ENCODE measurements at places on chromosomes 7 and 10.

GRCh38 chr10:56181607-56182006, 179.5 kb downstream of the ZWINT start:
- no peaks in the 10 kb centered on the region for H3K4me1 ChIP-seq
- no peaks in the 10 kb centered on the region for H3K36me3 ChIP-seq
- DNase-seq, result no peak
- no peaks in the 10 kb centered on the region for H3K27me3 ChIP-seq

GRCh38 chr10:12243864-12244620, 48.1 kb downstream of the CDC123 start:
- H3K27me3 ChIP-seq, result no peaks in the 10 kb centered on the region
- peaks cover 27% of the 10 kb centered on the region for H3K4me1 ChIP-seq
- H3K36me3 ChIP-seq, result peaks cover 38% of the 10 kb centered on the region
- no peak overlapping the region for H3K4me3 ChIP-seq
- peak overlapping the region; percentile 72 for H3K27ac ChIP-seq

DNA sequence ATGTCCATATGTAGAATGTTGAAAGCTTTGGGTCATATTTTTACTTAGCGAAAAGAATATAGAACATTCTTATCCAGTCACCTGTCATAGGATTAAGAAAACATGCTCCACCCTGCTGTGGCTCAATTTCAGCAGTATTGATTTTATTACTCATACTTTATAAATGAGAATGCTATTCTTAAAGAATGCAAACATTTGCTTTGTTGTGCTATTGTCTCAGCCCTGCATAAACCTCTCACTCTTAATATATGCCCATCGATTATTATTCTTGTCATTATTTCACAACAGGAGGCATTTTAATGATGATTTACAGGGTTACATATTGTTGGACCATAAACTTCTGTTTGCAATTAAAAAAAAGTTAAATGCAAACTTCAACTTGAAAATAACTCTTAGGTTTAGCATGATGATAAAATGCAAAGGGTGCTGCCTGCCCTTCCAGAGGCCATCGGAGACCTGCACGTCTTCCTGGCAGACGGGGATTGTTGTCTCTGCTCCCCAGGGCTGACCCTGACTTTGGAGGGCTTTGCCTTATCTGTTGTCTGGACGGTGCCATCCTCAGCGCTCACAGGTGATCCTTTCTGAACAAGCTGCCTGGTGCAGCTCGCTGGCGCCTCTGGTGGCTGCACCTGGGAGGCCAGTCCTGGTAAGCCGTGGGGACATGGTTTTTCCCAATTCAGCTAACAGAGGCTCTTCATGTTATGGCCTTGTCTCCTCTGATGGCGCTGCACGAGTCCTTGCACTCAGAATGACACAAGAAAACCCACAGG, 50.0 kb upstream of the SHH start:
- H3K27me3 ChIP-seq, result peaks cover 27% of the 10 kb centered on the region
- no peak overlapping the region for H3K27ac ChIP-seq
- no peak for DNase-seq

- no peak overlapping the region for H3K27ac ChIP-seq
- H3K4me3 ChIP-seq, result no peak overlapping the region
- peaks cover 11% of the 10 kb centered on the region for H3K4me1 ChIP-seq
These were observed 112.2 kb upstream of the PDCD4 start for GRCh38 chr10:110759523-110759922.

DNA sequence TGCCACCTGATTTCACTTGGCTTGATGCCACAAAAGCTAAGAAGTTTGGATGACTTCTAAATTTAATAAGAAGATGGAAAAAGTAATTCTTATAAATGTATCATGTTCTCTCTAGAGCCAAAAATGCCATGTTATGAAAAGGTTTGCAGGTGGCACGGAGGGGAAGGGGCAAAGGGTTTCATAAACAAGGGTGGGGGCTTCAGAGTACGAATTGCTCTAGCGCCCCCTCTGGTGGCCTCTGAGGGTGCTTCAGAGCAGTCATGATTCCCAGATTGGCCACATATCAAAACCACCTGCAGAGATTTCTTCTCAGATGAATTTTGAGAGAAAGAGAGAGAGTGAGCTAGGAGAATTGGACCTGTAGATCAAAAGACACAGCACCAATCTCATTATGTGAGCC, 208.6 kb upstream of the YAE1 start:
- no peak overlapping the region for H3K4me3 ChIP-seq
- no peaks in the 10 kb centered on the region for H3K36me3 ChIP-seq
- H3K27me3 ChIP-seq, result no peaks in the 10 kb centered on the region
- peaks cover 3% of the 10 kb centered on the region for H3K4me1 ChIP-seq

DNA sequence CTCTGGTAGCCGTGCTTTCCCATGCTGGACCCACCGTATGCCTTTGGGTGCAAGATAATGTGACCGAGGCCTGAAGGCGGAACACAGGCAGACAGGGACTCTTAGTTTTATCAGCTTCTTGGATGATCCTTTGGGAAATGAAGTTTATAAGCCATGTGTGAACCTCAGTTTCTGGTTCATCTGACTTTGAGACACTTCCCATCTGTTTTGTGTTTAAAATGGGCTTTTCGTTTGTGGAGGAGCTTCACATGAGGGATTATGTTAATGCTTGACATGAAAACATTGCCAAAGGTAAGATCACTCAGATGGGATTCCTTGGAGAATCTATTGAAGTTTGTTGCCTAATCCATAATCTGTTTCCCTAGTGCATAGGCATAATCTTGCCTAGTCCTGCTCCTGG, 249.8 kb upstream of the LYZL1 start:
- no peaks in the 10 kb centered on the region for H3K36me3 ChIP-seq
- no peak overlapping the region for H3K27ac ChIP-seq
- H3K4me1 ChIP-seq, result no peaks in the 10 kb centered on the region
- H3K4me3 ChIP-seq, result no peak overlapping the region

GRCh38 chr10:106107706-106108105, 1056.8 kb downstream of the SORCS1 start:
- H3K4me3 ChIP-seq, result no peak overlapping the region
- no peak overlapping the region for H3K27ac ChIP-seq
- no peak for DNase-seq
- H3K4me1 ChIP-seq, result no peaks in the 10 kb centered on the region
- H3K27me3 ChIP-seq, result no peaks in the 10 kb centered on the region

DNA sequence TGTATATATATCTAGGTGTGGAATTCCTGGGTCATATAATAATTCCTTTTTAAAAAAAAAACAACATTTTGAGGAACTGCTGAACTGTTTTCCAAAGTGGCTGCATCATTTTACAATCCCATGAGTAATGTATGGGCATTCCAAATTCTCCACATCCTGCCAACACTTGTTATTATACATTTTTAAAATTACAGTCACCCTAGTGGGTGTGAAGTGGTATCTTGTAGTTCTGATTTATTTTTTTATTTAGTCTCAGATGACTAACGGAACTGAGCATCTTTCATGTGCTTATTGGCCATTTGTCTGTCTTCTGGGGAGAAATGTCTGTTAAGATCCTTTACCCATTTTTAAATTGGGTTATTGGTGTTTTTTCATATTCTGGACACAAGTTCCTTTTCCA, 12.0 kb upstream of the KLHL7 start:
- no peak overlapping the region for H3K27ac ChIP-seq
- no peak overlapping the region for H3K4me3 ChIP-seq
- H3K4me1 ChIP-seq, result no peaks in the 10 kb centered on the region
- no peaks in the 10 kb centered on the region for H3K27me3 ChIP-seq
- peaks cover 9% of the 10 kb centered on the region for H3K36me3 ChIP-seq
- no peak for DNase-seq

Measured in activated naive CD8-positive, alpha-beta T cell treated with anti-CD3 and anti-CD28 coated beads for 36 hours (primary cell).